ENCODE measurements at places on chromosomes 11 and 22.

GRCh38 chr11:34068111-34068510, 16.6 kb downstream of the CAPRIN1 start:
- DNase-seq: no peak

- DNase-seq: no peak
These were observed 87.9 kb downstream of the NCAM1 start for GRCh38 chr11:113048820-113049768.

DNA sequence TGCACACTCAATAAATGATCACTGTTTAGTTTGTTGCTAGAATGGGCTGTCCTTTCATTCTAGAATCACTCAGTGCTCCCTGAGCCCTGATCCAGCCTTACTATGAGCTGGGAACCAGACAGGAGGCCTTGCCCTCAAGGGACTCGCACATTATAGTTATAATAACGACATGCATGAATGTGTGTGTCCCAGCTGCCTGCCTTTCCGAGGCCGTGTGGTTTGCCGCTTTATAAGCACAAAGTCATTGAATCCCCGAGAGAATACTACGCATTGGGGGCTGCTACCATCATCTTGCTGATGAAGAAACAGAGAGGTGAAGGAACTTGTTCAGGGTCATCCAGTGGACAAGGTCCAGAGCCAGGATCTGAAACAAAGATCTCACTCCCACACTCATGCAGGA, 75.7 kb downstream of the NFAM1 start:
- DNase-seq: no peak

DNA sequence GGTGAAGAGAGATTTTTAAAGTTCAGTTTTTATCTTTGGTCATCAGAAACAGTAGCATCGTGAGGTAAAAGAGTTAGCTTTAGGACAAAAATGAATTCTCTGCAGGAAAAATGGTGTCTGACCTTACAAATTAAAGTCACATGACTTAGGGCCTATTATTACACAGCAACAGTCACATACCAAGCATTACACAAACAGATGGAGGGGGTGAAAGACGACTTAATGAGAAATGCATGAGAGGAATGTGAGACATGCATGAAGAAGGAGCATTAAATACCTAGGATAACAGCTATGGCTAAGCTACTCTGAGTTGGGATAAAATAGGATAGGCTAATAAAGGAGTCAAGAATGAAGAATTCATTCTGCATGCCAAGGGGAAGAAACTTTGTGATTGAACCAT, 77.5 kb downstream of the BLID start:
- DNase-seq: no peak

GRCh38 chr11:32847511-32847910, 17.8 kb downstream of the PRRG4 start:
- no peak for DNase-seq

DNA sequence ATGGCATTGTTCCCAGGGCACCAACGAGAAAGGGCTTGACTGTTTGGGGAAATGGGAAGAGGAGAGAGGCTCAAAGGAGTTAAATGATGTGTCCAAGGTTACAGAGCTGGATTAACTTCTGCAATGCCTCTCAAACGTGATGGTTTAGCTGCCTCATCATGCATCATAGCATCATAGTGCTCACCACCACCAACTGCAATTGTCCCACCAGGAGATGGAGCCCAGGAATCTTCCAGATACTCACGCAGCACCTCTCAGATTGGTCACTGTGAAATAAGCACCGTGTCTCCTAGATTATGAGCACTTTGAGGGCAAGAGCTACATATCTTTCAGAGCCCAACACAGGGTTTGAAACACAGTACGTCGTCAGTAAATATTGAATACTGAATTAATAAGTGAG, 69.2 kb downstream of the PRSS23 start:
- DNase-seq: no peak
